Skin of body (tissue), 3 donors: ENCODE measurements at places on chromosomes 12 and 14. TPM values are rescaled to one million over a fixed set of nuclear protein-coding genes. Genes with fewer than 3 reads are reported as not detected.

Gene TMEM229B
- 0.49 TPM for total RNA-seq

- no peak for DNase-seq
Measured at GRCh38 chr14:22178333-22178839, 410.6 kb downstream of the DAD1 start.

DNA sequence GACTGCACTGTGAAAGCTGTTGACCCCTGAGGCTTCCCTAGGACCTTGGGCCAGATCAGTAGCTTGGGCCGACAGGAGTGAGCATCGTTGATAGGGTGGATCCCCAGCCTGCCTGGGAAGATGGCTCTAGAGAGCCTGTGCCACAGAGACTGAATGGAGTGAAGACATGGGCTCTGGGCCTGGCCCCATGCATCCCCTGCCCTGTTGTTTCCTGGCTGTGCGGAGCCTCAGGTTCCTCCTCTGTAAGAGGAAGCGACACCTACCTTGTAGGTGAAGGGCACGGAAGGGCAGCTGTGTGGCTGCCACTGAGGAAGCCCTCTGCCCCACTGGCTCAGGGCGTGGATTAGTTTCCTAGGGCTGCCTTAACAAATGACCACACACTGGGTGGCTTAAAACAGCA, 23.9 kb downstream of the PLEKHG3 start:
- DNase-seq = no peak

GRCh38 chr12:51188359-51189051, 15.6 kb upstream of the TFCP2 start:
- no peak for DNase-seq

DNA sequence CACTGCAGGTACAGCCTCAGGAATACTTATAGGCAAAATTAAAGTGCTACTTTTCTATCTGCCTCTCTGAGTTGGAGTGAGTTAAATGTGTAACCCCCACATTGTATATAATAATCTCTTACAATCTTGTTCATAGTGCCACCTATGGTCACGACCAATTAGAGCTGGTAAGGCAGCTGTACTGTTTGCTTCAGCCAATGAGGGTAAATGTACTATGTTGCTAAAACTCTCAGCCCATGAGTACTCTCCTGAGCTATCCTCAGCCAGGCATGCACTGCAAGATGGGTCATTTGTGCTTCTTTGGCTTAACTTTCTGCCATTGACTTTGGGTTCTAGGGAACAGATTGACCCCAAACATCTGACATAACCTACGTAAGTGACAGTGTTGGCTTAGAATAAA, 15.0 kb upstream of the MDM2 start:
- DNase-seq = no peak
